ENCODE measurements at places on chromosomes 7 and 10.

DNA sequence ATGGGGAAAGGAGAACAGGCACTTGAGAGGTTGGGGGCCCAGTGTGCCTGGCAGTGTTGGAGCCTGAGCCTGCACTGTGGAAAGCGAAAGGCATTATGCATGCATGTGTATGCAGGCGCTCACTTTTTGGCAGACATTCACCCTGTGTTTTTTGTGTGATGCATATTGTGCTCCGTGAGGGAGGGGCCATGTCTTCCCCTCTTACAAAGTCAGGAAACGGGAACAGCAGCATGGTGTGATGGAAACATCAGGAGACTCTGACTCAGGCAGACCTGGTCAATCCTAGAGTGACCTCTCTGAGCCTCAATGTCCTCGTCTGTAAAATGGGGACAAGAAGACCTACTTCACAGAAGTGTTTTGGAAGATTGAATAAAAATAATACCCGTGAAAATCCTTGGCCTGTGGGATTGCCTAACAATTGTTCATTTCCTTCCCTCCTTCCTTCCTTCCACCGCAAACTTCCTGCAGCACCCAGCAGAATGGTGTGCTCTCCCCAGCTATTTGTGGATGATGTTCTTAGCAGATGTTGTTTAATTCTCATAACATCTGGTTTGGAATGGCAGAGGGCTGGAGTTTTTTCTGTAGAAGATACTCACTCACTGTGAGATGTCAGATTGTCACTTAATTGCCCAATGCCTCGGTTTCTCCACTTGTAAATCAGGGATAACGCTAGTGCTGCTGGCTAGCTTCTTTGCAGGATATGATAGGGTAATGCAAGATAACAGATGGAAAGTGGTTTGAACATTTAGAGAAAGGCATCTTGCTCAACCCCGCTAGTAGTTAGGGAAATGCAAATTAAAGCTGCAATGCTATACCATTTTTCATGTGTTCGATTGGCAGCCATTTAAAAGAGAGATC, 39.8 kb downstream of the CDH23 start:
- no peak for DNase-seq

- no peak for DNase-seq
Measured at GRCh38 chr7:18788026-18788425, 292.5 kb downstream of the HDAC9 start.

DNA sequence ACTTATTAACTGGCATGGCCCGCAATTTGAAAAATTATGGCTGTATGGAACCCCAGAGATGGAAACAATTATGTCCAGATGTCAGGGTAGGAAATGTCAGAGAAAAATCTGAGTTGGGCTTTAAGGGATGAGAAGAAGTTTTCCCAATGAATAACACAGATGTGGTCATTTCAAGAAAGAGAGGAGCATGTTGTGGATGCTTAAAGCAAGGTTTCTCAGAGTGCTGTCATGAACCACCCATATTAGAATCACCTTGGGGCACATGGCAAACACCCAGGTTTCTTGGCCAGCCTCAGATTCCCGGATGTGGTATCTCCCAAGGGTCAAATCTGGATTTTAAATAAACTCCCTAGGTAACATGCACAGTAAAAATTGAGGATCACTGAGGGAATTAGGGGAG, 43.6 kb downstream of the LAMB4 start:
- no peak for DNase-seq

DNA sequence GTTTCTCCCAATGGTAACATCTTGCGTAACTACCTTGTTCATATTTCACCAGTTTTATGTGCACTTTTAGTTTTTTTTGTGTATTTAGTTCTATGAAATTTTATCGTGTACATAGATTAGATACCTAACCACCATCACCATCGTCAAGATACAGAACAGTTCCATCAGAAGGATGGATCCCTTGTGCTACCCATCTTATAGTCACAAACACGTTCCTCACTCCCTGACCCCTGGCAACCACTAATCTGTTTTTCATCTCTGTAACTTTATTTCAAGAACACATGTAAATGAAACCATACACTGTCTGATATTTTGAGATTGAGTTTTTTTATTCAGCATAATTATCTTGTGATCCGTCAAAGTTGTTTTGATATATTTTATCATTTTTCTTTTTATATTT, 29.9 kb downstream of the FANK1 start:
- no peak for DNase-seq

DNA sequence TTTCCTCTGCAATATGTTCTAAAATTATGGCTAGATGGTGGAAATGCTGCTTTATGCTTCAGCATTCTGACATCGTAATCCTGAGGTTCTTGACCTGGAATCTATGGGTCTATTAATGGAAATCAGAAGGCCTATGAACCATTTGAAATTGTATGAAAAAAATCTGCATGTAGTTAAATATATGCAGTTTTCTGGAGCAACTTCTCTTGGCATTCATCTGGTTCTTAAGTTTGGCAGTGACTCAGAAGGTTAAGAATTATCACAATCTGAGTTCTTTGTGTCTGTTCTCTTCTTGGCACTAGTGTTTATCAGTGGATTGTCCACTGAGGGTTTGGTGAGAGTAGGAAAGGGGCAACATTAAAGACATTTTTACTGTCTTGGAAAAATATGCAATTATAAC, 71.1 kb upstream of the FZD1 start:
- no peak for DNase-seq

GRCh38 chr10:132861884-132862461, 76.0 kb upstream of the NKX6-2 start:
- DNase-seq: no peak

DNA sequence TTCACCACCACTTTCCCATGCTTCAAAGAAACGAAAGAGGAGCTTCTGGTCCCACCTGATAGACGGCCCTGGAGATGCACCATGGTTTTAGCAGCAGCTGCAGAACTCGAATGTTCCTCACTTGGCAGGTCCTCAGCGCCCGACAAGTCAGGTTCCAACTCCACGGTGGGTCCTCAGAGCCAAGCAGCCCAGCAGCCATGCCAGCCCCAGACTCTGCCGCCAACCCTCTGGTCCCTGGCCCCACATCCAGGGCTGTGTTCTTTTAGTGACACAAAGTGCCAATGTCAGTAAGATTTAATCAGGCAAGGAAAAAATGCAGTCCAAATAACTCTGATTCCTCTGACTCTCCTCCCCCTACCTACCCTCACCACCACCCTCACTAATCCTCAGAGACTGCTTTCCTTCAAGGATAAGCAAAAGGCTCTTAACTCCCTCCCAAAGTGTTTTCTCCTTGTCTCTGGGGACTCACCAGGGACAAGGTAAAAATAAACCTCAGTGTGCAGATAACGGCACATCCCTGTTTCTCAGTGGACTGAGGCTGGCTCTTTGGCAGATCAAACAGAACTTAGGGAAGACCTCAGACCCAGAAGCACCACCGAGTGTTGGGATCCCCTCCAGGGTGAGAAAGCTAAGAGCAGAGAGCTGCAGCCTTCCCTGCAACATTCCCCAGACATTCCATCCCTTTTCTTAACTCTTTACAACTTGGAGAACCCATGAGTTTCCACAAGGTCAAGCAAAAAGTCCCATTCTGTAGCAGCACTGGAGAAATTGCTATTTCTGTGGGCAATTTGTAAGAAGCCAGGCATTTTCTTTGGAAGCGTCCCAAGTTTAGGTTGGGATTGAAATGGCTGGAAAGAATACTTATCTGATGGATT, 358.9 kb downstream of the FRMD4A start:
- DNase-seq: no peak

GRCh38 chr7:84002348-84002747, 192.2 kb downstream of the SEMA3A start:
- no peak for DNase-seq

- DNase-seq: no peak
Measured at GRCh38 chr7:50655490-50655889, 90.3 kb upstream of the DDC start.

GRCh38 chr7:158192184-158192835, 395.3 kb downstream of the PTPRN2 start:
- DNase-seq: no peak

DNA sequence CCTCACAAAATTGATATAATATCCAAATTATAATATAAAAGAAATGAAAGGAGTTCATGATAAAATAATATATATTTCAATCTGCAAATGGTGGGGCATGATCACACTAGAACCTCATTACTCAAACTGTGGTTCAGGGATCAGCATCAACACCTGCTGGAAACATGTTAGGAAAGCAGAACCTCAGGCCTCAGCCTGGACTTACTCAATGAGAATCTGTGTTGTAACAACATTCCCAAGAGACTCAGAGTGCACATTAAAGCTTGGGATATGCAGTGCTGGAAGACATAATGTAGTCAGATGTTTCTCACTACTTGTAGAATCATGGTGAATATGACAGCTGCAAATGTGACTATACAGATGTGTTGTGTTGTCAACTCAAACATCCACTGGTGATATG, 81.7 kb upstream of the ITPRID1 start:
- DNase-seq: no peak

GRCh38 chr7:82442492-82443035, 1.0 kb downstream of the CACNA2D1 start:
- DNase-seq: peak; percentile 77

DNA sequence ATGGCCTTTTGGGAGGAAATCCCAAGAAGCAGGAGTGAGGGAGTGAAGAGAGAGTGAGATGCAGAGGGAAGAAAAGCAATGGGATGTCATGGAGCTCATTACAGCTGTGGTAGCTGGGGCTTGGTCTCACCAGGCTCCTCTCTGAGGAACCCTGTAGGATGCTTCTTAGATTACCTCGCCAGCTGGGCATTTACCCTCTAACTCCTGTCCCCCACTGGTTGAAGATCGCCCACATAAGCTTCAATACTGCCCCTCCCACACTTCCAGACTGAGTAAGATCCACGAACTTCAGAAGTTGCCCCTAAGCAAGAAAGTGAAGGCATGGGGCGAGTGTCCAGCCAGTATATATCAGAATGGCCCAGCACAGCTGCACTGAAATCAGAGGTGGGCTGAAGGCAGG, 58.1 kb upstream of the SLC35B4 start:
- DNase-seq: no peak

GRCh38 chr10:61262486-61263261, 190.5 kb downstream of the TMEM26 start:
- no peak for DNase-seq

GRCh38 chr7:112414855-112415490, 35.3 kb upstream of the IFRD1 start:
- no peak for DNase-seq

GRCh38 chr10:4281190-4281825, 496.3 kb upstream of the KLF6 start:
- no peak for DNase-seq

DNA sequence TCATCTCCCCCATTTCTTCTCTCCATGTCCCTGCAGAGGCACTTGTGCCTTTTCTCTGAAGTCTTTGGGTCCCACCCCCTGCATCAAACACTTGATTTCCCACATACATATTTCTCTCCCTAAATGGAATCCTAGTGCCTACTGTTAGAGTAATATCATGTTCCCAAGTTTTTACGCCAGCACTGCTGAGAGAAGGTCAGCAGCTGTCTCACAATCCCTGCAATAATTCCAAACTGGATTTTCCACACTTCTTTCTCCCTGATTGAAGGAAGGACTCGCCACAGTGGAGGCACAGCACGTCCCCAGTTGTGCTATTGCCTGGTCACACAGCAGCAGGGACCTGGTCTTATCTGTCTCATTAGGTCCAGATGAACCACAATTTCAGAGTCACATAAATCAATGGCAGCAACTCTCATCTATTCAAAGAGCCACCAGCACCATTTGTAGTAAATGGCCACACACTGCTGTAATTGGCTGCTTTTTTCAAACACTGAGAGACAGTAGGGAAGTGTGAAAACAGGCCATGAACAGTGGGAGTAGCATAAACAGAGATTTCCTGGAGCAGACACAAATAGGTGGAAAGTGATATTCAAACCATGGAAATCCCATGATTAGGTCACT, 605.5 kb downstream of the XPNPEP1 start:
- DNase-seq: no peak

DNA sequence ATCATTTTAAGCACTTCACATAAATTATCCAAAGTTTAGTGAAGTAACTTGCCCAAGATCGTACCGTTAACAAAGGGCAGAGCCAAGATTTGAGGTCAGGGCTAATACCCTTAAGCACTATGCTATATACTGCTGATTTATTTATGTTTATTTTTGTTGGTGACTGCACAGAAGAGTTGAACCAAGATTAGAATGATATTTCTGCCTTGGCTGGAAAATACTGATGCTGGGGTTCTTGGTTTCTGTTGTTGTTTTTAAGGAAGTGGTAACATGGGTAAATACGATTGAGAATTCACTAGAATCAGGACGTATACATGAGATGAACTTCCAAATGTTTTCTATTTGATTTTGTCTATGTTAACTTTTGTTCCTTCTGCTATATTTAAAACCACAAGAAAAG, 9.3 kb downstream of the ADD3 start:
- no peak for DNase-seq

GRCh38 chr10:129101232-129101980, 365.6 kb upstream of the MGMT start:
- DNase-seq: no peak

DNA sequence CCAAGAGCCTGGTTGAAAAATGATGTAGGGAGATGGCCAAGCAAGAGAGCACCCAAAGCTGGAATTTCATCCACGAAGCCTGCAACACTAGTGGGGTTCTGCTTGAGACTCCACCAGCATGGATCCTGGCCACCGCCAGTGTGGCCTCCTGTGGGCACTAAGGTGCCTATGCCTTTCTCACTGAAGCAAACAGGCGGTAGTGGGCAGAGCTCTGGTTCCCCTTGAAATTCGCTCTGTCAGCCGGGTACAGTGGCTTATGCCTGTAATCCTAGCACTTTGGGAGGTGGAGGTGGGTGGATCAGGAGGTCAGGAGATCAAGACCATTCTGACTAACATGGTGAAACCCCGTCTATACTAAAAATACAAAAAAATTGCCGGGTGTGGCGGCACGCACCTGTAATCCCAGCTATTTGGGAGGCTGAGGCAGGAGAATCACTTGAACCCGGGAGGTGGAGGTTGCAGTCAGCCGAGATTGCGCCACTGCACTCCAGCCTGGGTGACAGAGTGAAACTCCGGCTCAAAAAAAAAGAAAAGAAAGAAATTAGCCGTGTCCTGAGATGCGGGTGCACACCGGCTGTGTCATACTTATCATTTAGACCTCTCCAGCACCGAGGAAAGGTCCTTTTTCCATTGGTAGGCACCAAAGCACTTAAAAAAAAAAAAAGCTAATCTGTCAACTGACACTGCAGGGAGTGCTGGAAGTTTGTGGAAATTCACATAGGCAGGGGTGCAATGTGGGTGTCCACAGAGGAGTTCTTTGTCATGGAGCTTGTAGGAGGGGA, 28.3 kb downstream of the CCM2 start:
- no peak for DNase-seq

- DNase-seq: no peak
Measured at GRCh38 chr7:70673778-70674570, 458.0 kb upstream of the GALNT17 start.

DNA sequence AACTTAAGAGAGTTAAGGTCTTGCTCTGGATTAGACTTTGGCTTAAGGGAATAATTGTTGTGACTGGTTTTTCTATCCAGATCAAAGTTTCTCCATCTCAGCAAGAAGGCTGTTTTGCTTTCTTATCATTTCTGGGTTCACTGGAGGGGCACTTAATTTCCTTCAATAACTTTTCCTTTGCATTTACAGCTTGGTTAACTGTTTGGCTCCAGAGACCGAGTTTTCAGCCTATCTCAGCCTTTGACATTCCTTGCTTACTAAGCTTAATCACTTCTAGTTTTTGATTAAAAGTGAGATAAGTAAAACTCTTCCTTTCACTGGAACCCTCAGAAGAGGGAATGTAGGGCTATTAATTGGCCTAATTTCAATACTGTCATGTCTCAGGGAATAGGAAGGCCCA, 76.4 kb downstream of the LARP4B start:
- no peak for DNase-seq

Measured in right kidney (tissue), 9 donors.